ENCODE measurements at places on chromosomes 12 and 14.

GRCh38 chr14:82641050-82641540 is 1107.4 kb upstream of the SEL1L start:
- DNase-seq = no peak

- DNase-seq = no peak
Observed at GRCh38 chr12:77299910-77300669, 234.7 kb upstream of the E2F7 start.

DNA sequence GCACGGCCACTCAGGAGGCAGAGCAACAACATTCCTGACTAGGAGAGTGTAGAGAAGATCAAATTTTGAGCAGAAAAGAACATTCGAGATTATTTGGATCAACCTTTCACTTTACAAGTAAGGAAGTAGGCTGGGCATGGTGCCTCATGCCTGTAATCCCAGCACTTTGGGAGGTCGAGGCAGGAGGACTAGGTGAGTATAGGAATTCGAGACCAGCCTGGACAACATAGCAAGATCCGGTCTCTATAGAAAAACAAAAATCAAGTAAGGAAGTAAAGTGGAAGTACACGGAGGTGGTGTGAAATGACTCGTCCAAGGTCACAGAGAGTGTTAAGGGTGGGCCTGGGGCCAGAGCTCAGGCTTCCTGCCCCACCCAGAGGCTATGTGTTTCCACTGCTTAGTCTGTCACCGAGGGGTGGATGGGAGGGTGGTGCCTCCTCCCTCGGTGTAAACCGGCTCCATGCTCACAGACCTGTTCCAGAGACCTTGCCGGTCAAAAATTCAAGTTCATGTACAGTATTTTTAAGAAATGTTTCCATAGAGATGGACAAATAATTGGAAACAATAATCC is 51.9 kb downstream of the MAP1LC3B2 start:
- no peak for DNase-seq

GRCh38 chr14:35351897-35352273 is 52.7 kb downstream of the NFKBIA start:
- no peak for DNase-seq

DNA sequence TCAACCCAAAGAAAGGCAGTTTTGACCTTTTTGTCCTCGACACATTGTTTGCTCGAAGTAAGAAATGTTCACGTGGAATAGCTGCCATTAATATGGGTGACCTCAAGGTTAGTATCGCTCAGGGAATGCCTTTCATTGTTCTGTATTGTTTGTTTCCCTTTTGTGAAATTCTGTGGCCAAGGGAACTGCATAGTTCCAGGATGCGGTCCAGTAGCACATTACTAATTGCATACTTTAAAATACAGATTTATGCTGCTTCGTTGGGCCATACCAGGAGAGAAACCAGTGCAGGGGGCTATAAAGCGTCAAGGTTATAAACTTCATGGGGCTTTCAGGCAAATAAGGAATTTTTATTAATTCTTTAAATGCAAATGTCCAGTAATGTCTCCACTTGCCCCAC is 73.3 kb upstream of the USP44 start:
- no peak for DNase-seq

GRCh38 chr12:57401165-57401564 is 29.7 kb downstream of the R3HDM2 start:
- DNase-seq = no peak

- no peak for DNase-seq
Observed at GRCh38 chr14:69703047-69704039, 63.6 kb upstream of the SRSF5 start.

GRCh38 chr12:50174971-50175715 is 8.0 kb upstream of the CERS5 start:
- peak; percentile 12 for DNase-seq

- DNase-seq = no peak
Observed at GRCh38 chr14:75208843-75209242, 32.4 kb upstream of the TMED10 start.

DNA sequence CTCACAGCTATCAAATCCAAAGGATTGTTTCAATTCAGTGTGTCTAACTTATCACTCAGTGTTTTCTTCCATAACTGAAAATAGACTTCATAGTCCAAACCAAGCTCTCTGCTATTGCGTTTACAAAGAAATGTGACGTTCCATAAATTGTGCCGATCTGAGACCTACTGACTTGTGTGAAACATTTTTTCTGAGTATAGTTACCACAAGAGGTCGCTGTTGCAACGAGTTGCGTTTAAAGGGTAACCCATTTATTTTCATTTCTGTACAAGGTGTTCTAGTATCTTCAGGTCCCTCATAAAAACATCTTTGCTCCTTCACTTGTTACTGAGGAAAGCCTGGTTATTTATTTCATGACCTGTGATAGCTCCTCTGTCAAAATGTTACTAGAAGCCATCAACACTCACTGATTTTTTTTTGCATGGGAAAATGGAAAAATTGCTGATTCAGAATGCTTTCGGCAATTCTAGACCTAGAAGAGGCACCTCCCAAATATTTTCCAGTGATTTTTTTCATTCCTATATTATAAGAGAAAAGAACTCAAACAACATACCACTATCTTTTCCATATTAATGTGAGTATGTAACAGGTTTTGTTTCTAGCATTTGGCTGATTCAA is 60.9 kb upstream of the OR4E1 start:
- peak; percentile 45 for DNase-seq

DNA sequence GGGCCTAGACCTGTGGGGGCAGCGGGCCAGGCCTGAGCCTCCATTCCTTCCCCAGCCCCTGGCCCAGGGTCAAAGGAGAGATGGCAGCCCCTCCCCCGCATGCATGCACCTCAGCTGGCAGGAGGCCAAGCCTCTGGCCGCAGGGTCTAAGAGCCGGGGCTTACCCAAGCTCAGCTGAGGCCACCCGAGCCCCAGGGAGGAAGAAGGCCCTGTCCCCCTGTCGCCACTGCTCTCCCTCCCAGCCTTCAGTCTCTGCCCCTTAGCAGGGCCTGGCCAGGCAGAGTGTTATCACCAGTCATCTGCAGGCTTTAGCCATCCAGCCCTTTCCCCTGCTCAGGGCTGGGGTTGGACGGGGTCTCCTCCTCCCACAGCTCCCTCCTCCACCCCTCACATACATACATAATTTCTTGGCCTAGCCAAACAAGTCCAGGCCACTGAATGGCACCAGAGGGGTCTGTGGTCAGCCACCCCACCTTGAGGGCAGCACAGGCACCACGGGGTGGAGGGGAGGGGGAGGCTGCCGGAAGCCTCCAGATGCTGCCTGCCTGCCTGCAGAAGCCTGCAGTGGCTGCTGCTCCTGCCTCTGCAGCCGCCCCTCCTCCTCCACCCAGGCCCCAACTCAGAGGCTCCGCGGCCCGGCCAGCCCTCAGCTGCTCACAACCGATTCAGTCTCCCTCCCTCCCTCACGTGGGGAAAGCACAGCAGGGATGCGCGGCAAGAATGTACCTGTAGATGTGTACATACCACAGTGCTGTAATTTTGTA is 22.8 kb downstream of the RAB35 start:
- no peak for DNase-seq

DNA sequence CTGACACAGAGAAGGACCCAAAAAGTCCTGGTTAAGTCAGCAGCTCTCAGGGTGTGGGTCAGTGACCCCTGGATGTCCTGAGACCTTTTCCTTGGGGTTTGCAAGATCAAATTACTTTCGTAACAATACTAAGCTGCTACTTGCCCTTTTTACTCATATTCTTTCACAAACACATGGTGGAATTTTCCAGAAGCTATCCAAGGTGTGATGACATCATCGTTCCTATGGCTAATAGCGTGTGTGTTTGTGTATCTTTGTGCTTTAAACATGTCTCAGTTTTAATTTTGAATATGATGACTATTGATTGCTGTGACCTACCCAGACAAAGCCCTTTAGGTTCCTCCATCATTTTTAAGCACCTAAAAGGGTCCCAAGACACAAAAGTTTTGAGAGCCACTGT is 176.2 kb downstream of the PHETA1 start:
- no peak for DNase-seq

DNA sequence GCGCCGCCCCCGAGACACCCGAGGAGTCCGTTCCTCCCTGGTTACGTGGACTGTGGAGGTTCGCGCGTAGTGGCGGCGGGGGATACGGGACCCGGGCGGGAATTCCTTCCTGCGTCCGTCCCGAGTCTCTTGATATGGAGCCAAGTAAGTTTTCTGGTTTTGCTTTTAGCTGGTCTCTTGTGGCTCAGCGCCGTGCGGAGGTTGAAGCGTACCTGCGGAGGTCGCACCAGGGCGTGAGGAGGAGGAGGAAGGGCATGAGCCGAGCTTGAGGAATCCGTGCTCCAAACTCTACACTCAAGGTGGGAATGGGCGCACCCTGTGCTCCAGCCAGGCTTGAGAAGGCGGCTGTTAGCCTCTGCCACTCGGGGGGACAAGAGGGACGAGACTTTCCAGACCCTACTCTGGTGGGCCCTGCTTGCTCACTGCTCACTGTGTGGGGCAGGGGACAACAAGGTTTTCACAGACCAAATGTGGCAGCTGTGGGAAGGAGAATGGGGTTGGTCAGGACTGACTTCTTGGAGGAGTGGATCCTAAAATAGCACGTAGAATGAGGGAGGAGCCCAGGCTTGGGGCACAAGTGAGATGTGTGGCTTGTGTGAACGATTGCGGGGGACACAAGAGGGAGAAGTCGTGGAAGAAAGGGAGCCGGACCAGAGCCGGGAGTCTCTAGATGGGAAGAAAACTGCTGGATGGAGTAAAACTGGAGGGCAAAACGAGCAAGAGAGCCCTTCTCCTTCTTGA is 577 bp downstream of the ATG101 start:
- DNase-seq = no peak

- DNase-seq = no peak
Observed at GRCh38 chr14:22671622-22672021, 27.5 kb upstream of the OR6J1 start.

DNA sequence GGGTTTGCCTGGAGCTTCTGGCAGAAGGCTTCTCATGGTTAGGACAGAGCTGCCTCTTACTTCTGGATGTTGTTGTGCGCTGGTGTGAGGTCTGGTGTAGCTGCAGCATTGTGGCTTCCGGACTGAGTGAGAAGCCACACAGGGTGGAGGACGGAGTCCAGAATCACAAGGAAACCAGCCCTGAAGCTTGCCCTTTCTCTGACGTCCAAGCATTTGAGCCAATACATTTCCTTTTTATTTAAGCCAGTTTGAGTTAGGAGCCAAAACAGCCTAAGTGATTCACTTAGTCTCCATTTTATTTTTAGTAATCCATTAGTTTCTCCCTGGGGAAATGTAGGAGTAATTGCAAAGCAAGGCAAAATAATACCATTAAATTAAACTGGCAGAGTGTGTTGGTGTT is 402.4 kb upstream of the RGS6 start:
- DNase-seq = no peak

GRCh38 chr12:89051065-89051677 is 301.1 kb downstream of the DUSP6 start:
- peak; percentile 53 for DNase-seq

GRCh38 chr12:63521706-63522105 is 146.6 kb downstream of the DPY19L2 start:
- DNase-seq = no peak

- DNase-seq = no peak
Observed at GRCh38 chr12:31346267-31346666, 20.3 kb upstream of the SINHCAF start.

Data from SHP77 (cell line).